ENCODE measurements at places on chromosomes 1 and 21.

- DNase-seq: no peak
These were observed 71.2 kb downstream of the CASZ1 start for GRCh38 chr1:10724948-10725847.

GRCh38 chr1:94606471-94606870 is 64.9 kb upstream of the F3 start:
- no peak for DNase-seq

- no peak for DNase-seq
These were observed 4.9 kb upstream of the TRIM63 start for GRCh38 chr1:26072305-26072704.

- DNase-seq: no peak
These were observed 12.5 kb downstream of the RWDD3 start for GRCh38 chr1:95246511-95246910.

DNA sequence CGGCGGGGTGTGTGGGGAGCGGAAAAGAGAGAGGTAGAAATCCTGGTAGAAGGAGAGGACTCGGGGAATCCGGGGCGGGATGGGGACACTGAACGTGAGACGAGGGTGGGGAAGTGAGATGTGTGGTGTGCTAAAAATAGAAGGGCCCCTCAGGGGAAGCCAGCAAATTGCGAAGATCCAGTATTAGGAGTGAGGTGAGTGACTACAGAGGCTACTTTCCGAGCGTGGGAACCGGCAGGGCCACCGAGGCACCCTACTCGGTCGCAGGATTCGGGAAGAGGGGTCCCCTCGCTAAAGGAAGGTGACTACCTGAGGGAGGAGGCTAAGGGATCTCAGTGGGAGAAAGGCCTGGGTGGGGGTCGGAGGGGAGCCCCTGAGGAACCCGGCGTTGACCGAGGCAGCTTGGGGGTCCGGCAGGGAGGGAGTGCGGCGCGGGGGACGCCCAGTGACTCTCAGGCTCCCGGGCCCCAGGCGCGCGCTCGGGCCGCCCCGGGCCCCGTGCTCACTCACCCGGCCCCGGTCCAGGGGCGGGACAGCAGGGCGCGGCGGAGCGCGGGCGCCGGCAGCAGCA is 318 bp downstream of the ALDH4A1 start:
- peak; percentile 17 for DNase-seq

GRCh38 chr1:17360272-17360956 is 11.6 kb upstream of the PADI6 start:
- DNase-seq: no peak

- no peak for DNase-seq
These were observed 76.8 kb downstream of the PLA2G4A start for GRCh38 chr1:186905561-186905960.

- DNase-seq: peak; percentile 48
These were observed 576.1 kb upstream of the RGS18 start for GRCh38 chr1:191582169-191582568.

- DNase-seq: no peak
These were observed 197.5 kb upstream of the PTBP2 start for GRCh38 chr1:96524100-96524499.

GRCh38 chr1:236172041-236172579 is 29.8 kb downstream of the GPR137B start:
- no peak for DNase-seq

DNA sequence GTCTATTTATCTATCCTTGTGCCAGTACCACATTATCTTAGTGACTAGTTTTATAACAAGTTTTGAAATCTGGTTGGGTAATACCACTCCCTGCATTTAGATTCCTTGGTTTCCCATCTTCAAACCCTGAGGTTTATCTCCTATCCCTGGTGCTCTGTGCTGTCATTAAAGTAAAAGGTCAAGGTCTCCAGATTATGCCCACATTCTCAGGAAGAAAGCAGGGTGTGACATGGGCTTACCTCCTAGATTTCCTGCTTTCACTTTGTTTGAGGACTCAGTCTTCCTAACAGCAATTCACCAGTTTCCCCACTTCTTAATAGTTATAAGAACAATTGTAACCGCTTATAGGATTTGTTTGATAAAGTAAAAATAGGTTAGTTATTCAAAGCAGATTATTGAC is 86.0 kb downstream of the CACHD1 start:
- DNase-seq: no peak

DNA sequence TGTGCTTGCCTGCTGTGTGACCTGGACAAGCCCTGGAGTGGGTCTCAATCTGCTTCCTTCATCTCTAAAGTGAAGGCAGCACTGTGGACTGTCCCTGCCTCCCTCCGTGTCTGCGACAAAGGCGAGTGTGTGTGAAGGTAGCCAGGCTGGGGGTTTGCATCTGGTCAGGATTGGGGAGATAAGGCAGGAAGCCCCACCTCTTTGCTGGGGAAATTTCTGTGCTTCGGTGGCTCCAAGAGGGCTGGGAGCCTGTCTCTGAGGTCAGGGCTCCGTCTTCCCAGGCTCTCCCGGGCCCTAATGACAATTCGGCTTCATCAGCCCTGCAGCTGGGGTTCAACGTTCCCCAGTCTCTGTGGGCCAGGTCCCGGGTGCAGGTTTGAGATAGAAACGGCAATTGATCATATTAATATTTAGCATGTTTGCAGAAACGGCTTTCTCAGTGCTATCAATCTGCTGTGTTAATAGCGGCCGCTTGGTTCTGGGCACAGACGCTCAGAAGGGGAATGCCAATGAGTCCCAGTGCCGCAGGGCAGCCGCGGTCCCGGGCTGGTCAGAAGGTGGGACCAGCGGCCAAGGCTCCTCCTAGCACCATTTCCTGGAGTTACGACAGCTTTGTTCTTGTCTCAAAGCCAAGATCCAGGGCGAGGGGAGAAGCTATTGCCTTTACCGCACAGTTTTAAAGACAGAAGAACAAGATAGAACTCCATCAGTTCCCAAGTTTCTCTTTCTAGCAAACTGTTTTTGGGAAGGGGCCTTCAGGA is 105.7 kb downstream of the PRDM16 start:
- peak; percentile 59 for DNase-seq

DNA sequence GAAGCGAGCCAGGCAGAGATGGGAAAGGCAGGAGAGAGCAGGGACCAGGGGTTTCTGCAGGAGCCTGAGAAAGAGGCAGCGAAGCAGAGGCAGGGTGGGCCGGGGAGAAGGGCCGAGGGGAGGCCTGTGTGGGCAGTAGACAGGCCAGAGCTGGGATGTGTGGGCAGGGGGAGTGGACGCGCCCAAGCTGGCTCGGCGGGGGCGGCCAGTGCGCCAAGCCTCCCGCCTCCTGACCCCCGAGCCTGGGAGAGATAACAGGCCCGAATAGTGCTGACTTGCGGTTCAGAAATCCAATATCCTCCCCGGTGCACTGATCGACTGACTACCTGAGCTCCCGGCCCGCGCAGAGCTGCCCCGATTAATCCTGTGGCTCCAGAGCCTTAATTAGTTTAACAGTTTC is 41.9 kb downstream of the AHDC1 start:
- DNase-seq: no peak

DNA sequence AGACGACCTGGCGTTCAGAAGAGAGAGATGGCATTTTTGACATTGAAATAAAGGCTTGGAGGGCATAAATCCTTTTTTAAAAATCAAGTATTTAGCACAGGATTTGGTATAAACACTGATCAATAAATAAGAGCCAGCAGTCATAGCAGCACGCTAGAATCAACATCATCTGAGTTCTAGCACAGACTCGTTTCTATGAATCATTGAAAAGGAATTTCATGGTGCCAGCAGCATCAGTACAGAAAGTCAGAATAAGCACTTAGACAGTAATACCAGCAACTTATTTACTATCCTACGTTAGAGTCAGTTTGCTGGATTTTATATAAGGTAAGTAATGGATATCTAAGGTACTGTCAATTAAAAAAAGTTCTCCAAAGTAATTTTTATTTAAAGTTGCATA is 119.3 kb downstream of the HLCS start:
- no peak for DNase-seq

DNA sequence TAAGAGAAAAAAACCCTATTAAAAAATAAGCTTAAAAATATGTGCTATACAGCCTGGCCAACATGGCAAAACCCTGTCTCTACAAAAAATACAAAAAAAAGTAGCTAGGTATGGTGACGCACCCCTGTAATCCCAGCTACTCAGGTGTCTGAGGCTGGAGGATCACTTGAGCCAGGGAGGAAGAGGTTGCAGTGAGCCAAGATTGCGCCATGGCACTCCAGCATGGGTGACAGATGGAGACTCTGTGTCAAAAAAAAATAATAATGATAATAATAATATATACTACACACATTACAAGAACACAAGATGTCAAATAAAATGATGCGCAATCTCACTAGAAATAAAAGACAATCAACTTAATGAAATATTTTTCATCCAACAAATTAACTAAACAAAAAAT is 22.9 kb downstream of the NRDC start:
- DNase-seq: no peak

GRCh38 chr1:56389813-56390212 is 189.6 kb downstream of the PLPP3 start:
- no peak for DNase-seq

- DNase-seq: no peak
These were observed 1.8 kb upstream of the TFF2 start for GRCh38 chr21:42352441-42353095.

DNA sequence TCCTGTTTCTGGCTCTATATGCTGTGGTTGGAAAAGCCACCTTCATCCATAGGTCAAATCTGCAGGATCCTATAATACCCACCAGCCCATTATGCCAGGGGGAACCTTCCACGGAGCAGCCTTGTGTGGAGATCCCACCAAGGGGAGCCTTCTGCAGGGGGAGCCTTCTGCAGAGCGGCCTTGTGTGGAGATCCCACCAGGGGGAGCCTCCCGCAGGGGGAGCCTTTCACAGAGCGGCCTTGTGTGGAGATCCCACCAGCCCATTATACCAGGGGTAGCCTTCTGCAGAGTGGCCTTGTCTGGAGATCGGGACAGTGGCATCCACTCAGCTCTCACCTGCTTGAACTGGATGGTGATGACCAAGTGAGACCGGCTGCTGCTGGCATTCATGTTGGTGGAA is 85.3 kb downstream of the SCCPDH start:
- no peak for DNase-seq

DNA sequence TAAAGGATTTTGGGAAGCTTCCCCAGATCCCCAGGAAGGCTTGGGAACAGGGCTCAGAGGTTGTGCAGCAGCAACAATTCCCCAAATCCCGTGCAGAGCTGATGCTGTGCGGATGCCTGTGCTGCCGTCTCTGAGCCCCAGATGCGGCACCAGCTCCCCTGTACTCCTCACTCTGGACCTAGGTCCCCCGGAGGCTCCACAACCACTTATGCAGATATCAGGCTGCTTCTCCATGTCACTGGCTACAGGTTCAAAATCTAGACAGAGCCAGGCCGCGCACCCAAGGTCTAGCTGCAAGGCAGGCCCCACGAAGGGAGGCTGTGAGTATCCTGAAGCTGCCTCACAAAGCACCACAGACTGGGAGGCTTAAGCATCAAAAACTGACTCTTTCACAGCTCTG is 81.6 kb downstream of the PDE9A start:
- DNase-seq: no peak

DNA sequence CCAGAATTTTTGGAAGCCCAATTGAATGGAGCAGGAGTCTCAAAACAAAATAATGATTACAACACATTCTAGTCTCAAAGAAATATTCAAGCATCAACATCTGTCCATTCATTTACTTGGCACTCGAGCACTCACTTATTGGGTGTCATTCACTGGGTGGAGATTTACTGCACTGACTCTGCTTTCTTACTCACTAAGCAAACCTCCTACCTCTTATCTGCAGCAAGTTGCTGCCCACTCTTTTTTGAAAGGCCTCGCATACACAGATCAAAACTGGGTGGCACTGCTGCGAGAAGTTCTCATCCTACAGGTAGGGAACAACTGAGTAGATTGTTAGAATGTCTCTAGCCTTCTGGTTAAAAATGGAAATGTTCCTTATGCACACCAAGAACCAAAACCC is 18.0 kb downstream of the RHBDL2 start:
- no peak for DNase-seq

GRCh38 chr1:47409311-47410067 is 6.6 kb upstream of the FOXE3 start:
- no peak for DNase-seq

DNA sequence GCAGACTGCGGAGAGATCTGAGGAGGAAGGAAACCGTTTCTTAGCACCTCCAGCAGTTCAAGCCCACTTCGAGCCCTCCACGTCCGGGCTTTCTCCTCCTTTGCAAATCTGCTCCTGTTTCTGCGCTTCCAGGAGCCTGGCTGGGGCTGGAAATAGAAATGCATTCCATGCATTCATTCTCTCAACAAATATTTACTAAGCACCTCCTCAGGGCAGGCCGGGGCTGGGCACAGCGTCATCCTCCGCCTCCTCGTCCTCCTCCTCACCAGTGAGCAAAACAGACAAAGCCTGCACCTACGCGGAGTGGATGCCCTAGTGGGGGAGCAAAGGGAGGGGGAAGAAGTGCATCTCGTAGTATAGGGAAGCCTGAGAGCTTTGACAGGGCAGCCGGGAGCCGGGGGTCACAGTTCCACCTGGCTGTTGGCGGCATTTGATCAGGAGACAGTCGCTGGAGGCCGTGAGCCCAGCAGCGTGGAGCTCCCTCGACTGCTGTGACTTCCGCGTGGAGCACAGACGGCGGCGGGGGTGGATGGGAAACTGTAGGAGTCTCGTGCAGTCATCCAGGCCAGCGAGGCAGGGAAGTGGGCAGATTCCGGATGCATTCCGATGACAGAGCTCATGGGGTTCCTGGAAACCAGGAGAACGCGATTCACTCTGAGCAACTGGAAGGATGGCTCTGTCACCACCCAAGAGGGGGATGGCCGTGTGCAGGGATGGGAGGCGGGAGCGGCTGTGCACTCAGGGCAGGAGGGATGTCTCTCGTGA is 93.5 kb downstream of the SIK1 start:
- DNase-seq: no peak

DNA sequence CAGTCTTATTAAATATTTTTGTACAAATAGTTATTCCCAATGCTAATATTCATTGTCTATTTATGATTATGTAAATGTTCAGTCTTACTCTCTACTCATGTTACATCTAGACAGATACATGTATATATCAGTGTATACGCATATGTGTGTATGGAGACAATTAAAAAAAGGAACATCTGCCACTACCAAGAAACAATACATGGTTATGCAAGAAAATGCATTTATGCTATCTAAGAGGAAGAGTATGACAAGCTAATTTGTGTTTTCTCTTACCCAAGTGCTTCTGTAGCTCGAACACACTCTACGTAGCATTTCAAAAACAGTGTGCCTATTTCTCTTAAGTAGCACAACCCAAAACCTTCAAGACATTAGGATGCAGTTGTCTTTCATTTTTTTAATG is 6.1 kb upstream of the RLF start:
- DNase-seq: no peak
